ENCODE measurements at places on chromosomes 2 and 18.

- no peak for DNase-seq
Measured at GRCh38 chr2:112893752-112894151, 17.2 kb upstream of the IL37 start.

GRCh38 chr2:104857262-104858005, 3.5 kb downstream of the POU3F3 start:
- no peak for DNase-seq

DNA sequence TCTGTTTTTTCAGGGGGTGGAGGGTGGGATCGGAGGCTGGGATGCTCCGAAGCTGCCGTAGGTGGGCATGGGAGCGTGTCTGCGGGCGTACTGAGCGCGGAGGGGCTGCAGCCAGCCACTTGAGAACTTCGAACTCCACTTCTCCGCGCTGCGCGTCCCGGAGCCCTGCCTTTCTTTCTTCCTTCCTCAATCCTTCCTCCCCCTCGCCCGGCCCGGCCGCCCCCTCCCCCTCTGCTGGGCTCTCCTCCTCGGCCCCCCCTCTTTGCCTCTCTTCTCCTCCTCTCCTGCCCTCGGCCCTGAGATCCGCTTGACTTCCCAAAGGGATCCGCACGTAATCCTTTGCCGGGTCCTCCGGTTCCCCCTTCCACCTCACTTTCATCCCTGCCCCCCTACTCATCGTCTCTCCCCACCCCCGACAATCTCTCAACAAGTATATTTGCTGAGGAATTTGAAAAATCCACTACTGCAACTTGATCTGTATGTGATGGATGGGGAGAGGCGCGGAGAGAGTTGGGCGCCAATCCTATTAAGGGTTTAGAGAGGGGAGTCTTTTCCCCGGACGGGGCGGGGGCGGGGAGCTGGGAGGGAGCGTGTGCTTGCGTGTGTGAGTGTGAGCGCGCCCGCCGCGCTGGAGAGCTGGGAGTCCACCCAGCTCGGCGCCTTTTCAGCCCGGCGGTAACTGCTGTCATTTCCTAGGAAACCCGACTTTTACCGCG, 1.1 kb downstream of the GLI2 start:
- peak; percentile 41 for DNase-seq

DNA sequence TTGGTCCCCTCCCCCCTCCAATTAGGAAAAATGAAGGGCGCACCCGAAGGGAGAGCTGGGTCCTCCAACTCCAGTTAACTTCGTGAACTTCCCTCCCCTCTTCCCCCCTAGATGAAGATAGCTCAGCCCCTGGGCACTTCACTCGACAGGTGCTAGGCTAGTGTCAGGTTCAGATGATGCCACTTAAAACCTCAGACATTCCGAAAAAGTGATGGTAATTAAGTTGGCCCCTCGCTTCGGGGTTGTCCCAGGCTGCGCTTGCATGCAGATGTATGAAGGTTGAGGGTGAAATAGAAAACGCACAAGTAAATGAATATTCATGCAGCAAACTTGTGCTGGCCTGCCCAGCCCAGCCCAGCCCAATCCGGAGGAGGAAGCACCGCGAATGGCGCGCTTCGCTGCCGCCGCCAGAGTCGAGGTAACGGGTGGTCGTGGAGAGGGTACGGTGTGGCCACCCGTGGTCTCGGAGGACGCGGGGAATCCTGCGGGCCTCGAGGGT, 3.0 kb upstream of the GBX2 start:
- no peak for DNase-seq

DNA sequence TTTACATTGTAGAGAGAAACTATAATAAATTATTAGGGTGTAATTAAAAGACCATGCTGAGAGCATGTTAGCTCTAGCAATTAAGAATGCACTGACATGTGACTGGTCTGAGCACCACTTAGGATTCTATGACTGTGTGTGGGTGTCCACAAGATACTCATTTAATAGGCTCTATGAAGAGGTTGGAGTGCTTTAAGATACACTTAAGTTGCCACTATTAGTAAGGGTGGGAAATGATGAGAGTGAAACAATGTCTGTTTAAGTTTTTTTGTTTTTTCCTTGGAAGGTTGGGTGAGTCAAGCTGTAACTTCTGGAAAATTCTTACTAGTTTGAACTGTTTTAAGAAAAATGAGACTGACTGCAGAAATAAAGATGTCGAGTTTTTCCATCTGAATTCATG, 1.8 kb upstream of the FAP start:
- peak; percentile 58 for DNase-seq

GRCh38 chr2:121993682-121994081, 238.2 kb downstream of the TSN start:
- DNase-seq = no peak

DNA sequence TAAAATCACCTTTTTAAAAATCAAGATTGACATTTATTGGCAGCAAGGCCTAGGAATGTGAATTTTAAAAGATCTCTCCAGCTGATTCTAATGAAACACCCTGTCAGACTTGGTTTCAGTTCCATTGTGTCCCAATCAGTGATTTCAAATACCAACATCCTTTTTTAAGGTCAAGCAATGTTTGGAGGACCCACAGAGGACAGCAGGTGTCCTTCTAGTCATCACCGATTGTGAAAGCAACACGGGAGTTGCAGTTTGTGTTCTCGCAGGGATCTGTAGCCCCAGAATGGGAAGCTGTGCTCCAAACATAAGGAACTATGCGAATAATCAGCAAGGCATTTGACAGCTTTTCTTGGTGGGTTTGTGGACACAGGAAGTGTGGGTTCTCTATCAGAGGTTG, 4.5 kb upstream of the KIDINS220 start:
- DNase-seq = no peak

DNA sequence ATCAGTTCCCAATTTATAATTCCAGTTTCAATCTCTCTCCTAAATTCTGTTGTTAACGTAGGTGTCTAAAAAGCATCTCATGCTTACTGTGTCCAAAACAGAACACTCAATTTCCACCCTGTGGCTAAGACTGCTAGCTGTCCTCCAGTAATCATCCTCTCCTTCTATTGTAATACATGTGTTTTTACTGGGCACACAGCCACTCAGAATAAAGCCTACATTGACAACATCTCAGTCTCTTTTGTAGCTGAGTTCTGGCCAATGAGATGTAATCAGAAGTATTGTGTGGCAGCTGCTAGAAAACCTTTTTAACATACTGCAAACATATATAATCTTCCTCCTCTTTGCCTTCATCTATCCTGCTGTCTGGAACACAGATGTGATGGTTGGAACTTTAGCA, 29.4 kb upstream of the TSPYL6 start:
- DNase-seq = no peak

- DNase-seq = no peak
Measured at GRCh38 chr18:22691946-22692710, 241.0 kb upstream of the RBBP8 start.

GRCh38 chr2:2662037-2662846, 331.2 kb upstream of the MYT1L start:
- DNase-seq = no peak

GRCh38 chr2:131588152-131588873, 60.6 kb downstream of the CCDC74A start:
- DNase-seq = peak; percentile 50

- peak; percentile 81 for DNase-seq
Measured at GRCh38 chr2:175690113-175690837, 311.8 kb downstream of the LNPK start.

GRCh38 chr2:178075006-178075326, 2.4 kb upstream of the PDE11A start:
- DNase-seq = no peak

DNA sequence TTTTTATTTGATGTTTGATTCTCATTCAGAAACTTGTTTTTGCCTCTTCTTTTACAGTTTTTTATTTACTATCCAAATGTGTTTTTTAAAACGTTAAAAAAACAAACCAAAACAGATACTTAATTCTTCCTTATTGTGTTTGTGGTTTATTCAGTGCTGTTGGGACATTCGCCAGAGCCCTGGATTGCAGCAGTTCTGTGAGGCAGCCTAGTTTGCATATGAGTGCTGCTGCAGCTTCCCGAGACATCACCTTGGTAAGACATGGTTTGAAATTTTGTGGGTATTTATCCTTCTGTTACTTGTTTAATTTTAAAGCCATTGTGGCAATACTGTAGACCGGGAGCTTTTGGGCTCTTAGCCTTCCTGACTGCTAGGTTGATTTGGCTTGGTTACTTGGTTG, 91.2 kb downstream of the MTA3 start:
- no peak for DNase-seq

DNA sequence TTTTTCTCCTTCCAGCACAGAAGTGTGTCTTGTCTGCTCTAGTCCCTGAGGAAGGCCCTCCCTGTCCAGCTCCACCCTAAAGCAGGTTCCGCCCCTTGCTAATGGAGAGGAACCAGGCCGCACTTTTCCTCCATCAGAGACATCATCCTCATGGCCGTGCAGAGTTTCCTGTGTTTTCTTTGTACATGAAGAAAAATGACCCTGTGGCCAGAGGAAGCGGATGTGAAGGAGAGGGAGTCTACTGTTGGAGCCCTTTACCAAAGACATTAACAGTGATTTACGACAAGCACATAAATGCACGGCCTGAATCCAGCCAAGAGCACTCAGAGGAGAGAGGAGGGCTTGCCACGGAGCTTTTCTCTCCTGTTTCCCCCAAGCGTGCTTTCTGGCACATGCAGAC, 109.5 kb downstream of the RNF144A start:
- peak; percentile 43 for DNase-seq

DNA sequence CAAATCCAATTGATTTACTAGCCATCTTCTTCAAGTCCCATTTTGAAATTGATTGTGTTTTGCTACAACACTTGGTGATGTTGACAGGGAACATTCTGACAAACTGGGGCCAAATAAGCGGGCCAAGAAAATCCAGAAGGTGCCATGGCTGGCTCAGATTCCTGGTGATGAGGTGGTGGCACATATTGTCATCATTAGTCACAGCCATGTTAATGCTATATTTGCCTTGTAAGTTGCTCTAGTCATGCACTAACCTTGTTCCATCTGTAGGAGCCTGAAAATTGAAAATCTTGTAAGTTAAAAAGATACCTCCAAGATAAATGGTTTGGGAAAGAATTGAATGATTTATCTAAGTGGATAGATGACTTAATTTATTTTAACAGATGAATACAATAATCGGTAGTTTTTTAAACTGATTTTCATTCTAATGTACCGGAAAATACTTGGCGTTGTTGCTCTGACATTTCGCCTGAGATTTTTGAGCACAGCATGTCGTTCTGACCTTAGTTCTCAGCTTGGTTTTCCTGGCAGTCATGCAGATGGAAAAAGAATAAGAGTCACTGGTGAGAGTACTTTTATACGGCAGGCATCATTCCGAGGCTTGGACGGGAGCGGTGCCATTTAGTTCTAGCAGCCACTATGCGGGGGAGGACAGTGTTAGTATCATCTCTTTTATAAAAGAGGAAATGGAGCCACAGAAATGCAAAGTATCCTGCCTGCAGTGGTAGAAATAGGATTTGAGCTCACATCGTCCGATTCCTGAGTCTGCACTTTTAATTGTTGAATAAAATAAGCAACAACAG, 133.9 kb downstream of the ZNF532 start:
- DNase-seq = peak; percentile 41

DNA sequence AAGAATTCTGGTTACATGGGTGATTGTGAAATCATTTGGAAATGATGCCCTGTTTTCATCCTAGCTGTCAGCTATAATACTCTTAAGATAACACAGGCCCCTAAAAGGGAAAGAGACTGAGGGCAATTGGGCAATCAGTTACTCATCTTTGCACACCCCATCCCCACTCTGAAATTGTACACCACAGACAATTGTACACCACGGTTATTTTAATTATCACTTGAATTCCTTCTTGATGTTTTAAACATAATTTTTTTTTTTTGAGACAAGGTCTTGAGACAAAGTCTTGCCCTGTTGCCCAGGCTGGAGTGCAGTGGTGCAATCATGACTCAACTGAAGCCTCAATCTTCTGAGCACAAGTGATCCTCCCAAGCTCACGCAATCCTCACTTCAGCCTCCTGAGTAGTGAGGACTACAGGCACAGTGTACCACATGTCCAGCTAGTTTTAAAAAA, 862.4 kb upstream of the ACVR2A start:
- DNase-seq = no peak

- DNase-seq = no peak
Measured at GRCh38 chr2:217270485-217271121, 410.7 kb upstream of the TNP1 start.

GRCh38 chr2:162994718-162995117, 156.2 kb upstream of the KCNH7 start:
- no peak for DNase-seq

DNA sequence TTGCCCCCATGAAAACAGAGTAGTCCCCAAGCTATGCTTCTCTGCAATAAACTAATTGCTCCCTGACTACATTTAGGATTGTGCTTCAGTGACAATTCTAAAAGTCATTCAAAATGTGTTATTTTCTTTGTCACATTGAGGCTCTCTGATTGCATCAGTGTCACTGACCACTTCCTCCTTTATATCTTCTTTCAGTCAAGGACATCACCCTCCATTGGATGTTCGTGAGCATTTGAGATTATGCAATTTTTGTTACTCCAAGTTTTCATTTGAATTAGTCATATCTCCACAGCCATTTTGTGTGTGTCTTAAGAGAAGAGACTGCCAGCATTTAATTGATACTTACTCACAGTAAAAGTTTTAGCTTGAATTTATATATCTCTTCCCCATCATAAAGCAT, 780.8 kb upstream of the GCFC2 start:
- no peak for DNase-seq

GRCh38 chr2:183542606-183543005, 418.4 kb downstream of the NUP35 start:
- DNase-seq = no peak

DNA sequence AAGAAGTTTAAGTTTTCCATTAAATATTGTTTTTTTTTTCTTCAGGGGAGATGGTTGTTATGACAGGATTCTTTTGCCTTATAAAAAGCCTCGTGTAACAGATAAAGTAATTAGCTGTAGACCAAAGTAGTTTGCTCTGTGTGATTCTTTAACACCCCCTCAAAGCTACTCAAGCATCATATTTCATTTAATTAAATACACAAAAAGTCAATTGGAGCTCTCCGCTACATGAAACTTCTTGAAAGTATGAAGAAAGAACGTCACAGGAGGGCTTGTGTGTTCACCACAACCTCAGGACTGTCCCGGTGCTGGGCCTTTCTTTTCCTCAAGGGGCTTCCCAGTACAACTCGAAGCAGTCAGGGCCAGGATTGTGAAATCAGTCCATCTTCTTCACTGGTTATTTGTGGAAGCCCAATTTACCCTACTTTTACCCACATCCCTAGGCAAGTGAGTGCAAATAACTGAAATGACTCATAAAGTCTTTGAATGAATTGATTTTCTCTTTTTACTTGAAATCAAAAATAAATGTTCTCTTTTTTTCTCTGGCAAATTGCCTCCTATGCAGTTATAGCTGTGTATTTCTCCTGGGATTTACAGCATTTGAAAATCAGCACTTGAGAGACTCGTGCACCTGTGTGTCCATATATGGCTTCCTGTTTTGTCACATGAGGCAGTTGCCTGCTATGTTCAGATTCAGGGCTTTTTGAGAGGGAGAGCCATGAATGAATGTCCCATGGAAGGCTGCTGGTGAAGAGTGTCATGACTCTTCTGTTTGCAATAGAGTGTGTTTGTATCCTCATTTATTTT, 48.6 kb downstream of the LINC00305 start:
- no peak for DNase-seq

GRCh38 chr18:44424645-44425035, 256.0 kb upstream of the SETBP1 start:
- no peak for DNase-seq
